ENCODE measurements at places on chromosomes 11 and 22. TPM values are rescaled to one million over a fixed set of nuclear protein-coding genes. Genes with fewer than 3 reads are reported as not detected.

Gene RTN3
- total RNA-seq = 102 TPM

Gene BRSK2
- 0.99 TPM for total RNA-seq

Gene ACR
- not detected for total RNA-seq

Gene RAB39A
- not detected for total RNA-seq

Gene GVQW3
- 1.8 TPM for total RNA-seq
